Posterior cingulate gyrus (tissue), 11 donors: ENCODE measurements at places on chromosomes 2 and 18.

GRCh38 chr18:76821875-76822505 lies 367 bp upstream of the ZNF236 start:
- peak; percentile 30 for DNase-seq

GRCh38 chr2:136356125-136357006 lies 238.4 kb upstream of the CXCR4 start:
- DNase-seq, result no peak

GRCh38 chr2:105373344-105373781 lies 25.5 kb downstream of the FHL2 start:
- no peak for DNase-seq

- no peak for DNase-seq
Measured at GRCh38 chr18:26293982-26294381, 67.7 kb downstream of the TAF4B start.

DNA sequence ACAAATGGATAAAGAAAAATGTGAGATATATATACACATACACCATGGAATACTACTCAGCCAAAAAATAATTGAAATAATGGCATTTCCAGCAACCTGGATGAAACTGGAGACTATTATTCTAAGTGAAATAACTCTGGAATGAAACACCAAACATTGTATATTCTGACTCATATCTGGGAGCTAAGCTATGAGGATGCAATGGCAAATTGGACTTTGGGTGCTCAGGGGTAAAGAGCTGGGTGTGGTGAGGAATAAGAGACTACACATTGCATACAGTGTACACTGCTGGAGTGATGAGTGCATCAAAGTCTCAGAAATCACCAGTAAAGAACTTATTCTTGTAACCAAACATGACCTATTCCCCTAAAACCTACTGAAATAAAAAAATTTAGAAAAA lies 636.0 kb upstream of the LRATD1 start:
- no peak for DNase-seq

GRCh38 chr2:127185093-127185492 lies 35.0 kb downstream of the CYP27C1 start:
- peak; percentile 71 for DNase-seq
